Transverse colon (tissue), 4 donors: ENCODE measurements at places on chromosomes 2 and 18. TPM values are rescaled to one million over a fixed set of nuclear protein-coding genes. Genes with fewer than 3 reads are reported as not detected.
A peak's percentile ranks its signal among the peaks of the same experiment; 100 is the strongest.

SCG2 gene
- total RNA-seq, result 4.3 TPM

ANKRD62 gene
- total RNA-seq, result 0.32 TPM

GPBAR1 gene
- total RNA-seq, result 2.5 TPM

PLGLB2 gene
- not detected for total RNA-seq

WDR43 gene
- total RNA-seq, result 69.6 TPM

MTERF4 gene
- 161 TPM for total RNA-seq

SIX3 gene
- not detected for total RNA-seq

KIF1A gene
- 3.4 TPM for total RNA-seq

GRCh38 chr2:97911206-97911921 is 84.4 kb downstream of the TMEM131 start:
- no peaks in the 10 kb centered on the region for H3K4me1 ChIP-seq
- no peak overlapping the region for H3K4me3 ChIP-seq
- no peaks in the 10 kb centered on the region for H3K27me3 ChIP-seq

GRCh38 chr2:234514873-234515638 is 18.2 kb upstream of the ARL4C start:
- no peaks in the 10 kb centered on the region for H3K4me1 ChIP-seq
- DNase-seq, result no peak

- no peaks in the 10 kb centered on the region for H3K27me3 ChIP-seq
- H3K4me3 ChIP-seq, result no peak overlapping the region
- H3K36me3 ChIP-seq, result no peaks in the 10 kb centered on the region
- H3K27ac ChIP-seq, result no peak overlapping the region
- no peak for DNase-seq
Measured at GRCh38 chr2:48258481-48259149, 271.3 kb upstream of the STON1 start.

- no peaks in the 10 kb centered on the region for H3K27me3 ChIP-seq
- peak; percentile 26 for DNase-seq
- H3K4me1 ChIP-seq, result no peaks in the 10 kb centered on the region
- no peaks in the 10 kb centered on the region for H3K36me3 ChIP-seq
- peak overlapping the region; percentile 2 for H3K27ac ChIP-seq
Measured at GRCh38 chr2:178271629-178272333, 77.5 kb downstream of the OSBPL6 start.

DNA sequence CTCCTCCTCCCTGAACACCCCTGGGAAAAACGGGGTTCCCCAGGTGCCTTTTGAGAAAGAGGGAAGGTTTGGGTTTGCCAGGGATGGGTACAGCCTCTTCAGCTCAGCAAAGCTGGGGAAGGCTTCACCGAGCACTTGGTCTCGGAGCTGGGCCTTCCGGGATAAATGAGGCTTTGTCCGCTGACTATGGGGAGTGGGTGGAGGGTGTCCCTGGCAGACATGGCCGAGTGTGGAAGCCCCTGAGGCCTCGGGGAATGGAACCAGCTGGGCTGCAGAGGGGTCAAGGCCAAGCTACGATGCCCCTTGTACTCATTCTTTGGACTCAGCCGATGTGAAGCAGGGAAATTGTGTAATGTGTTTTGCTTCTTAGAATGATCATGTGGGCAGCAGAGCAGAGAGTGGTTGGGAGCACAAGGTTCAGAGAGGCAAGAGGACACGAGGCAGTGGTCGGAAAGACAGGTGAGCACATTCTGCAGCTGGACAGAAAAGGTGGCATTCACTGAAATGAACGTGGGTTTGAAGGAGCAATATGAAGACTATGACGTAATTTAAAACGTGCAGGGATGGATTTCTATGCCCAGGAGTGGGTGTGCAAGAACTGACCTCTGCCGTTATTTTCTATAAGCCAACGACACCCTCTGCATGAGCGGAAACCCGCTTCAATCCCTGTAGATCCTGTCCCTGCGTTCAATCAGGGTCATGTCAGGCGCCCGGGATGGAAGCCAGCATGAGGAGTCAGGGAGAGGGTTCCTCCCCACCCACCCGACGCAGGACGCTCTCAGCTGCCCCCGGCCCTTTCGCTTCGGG is 142.6 kb downstream of the PXDN start:
- H3K27me3 ChIP-seq, result no peaks in the 10 kb centered on the region
- peak overlapping the region; percentile 41 for H3K27ac ChIP-seq
- no peak overlapping the region for H3K4me3 ChIP-seq
- no peaks in the 10 kb centered on the region for H3K4me1 ChIP-seq
- DNase-seq, result no peak

DNA sequence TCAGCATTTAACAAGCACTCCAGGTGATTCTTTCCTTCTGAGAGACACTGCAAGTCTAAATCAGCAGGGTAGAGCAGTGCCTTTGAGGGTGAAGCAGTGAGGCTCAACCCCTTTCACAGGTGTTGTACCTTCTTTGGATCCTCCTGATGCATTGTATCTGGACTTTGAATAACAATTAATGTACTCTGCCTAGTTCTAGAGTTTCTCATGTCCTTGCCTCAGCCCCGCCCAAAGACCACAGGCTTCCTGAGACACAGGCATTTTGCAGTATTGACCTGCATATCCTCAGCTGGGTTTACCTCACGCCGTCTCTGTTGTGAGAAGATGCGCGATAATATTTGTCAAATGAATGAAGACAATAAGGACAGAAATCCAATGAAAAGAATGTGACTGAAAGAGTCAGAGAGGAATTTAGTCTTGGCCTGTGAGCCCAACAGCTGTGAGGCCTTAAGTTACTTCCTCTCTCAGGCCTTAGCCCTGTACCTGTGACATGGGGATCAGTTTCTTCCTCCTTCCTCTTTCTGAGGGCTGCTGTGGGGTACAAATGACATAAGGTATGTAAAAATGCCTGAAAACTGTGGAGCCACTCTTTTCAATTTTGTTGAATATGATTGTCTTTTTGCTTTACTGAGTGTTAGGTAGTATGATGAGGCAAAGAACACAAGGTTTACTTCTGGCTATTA is 43.7 kb downstream of the WIPF1 start:
- peaks cover 16% of the 10 kb centered on the region for H3K4me1 ChIP-seq
- H3K27ac ChIP-seq, result no peak overlapping the region
- peak; percentile 26 for DNase-seq
- H3K4me3 ChIP-seq, result no peak overlapping the region

- DNase-seq, result no peak
- no peaks in the 10 kb centered on the region for H3K4me1 ChIP-seq
- H3K4me3 ChIP-seq, result no peak overlapping the region
- H3K27me3 ChIP-seq, result no peaks in the 10 kb centered on the region
Measured at GRCh38 chr2:20530520-20530919, 83.6 kb downstream of the RHOB start.

- no peak overlapping the region for H3K27ac ChIP-seq
- no peaks in the 10 kb centered on the region for H3K36me3 ChIP-seq
- H3K4me1 ChIP-seq, result peaks cover 11% of the 10 kb centered on the region
- H3K27me3 ChIP-seq, result peaks cover 100% of the 10 kb centered on the region
- no peak overlapping the region for H3K4me3 ChIP-seq
Measured at GRCh38 chr2:72925328-72925943, 8.1 kb downstream of the EMX1 start.

- no peak overlapping the region for H3K4me3 ChIP-seq
- H3K36me3 ChIP-seq, result no peaks in the 10 kb centered on the region
- H3K4me1 ChIP-seq, result peaks cover 5% of the 10 kb centered on the region
- no peak for DNase-seq
- H3K27me3 ChIP-seq, result no peaks in the 10 kb centered on the region
Measured at GRCh38 chr2:176917-177316, 86.9 kb downstream of the SH3YL1 start.

DNA sequence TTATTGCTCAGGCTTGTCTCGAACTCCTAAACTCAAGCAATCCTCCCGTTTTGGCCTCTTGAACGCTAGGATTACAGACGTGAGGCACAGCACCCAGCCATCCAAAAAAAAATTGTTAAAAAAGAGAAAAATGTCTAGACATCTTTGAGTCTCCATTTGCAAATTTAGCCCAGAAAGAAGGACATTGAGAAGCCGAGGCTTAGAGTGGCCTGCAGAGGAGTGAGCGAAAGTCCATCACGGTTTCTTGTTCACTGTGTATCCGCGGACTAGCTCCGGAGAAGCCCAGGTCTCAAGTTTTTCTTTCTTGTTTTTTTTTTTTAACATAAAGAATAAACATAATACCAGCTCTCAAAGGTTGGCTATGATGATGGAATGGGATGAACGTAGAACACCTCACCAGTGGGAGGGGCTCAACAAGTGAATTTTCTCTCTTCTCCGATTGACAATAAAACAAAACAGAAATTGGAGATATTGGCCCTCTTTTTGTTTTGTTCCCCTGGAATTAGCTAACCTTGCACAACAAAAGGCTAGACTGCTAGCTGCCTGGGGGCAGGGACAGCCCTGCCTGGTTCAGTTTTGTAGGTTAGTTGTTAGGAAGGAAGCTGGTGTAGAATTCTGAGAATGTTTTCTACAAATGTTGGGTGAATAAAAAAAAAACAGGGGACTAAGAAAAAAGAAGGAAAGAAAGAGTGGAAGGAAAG is 163.4 kb downstream of the MYCN start:
- H3K27me3 ChIP-seq, result no peaks in the 10 kb centered on the region
- peaks cover 6% of the 10 kb centered on the region for H3K4me1 ChIP-seq
- H3K36me3 ChIP-seq, result no peaks in the 10 kb centered on the region
- DNase-seq, result no peak
- H3K27ac ChIP-seq, result peak overlapping the region; percentile 66

DNA sequence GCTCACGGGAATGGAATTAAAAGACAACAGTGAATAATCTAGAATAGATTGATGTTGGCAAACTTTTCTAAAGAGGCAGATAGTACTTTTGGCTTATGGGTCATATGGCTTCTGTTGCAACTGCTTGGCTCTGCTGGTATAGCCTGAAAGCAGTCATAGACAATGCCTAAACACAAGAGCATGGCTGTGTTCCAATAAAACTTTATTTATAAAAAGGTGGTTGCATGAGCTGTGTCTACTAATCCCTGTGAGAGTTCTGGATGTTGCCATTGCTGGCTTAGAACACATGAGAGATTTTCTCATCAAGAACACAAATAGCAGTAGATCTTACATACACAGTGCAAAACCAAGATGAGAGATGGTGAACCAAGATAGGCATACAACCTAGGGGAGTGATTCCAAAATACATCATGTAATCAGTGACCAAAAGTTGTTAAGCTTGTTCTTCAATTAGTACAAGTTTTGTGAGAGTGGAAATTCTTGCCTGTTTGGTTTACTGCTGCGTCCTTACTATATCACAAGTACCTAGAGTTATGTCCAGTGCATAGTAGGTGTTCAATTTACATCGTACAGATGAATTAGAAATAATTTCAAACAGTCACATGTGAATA is 380.0 kb downstream of the METTL4 start:
- no peaks in the 10 kb centered on the region for H3K27me3 ChIP-seq
- no peak overlapping the region for H3K27ac ChIP-seq
- H3K36me3 ChIP-seq, result no peaks in the 10 kb centered on the region
- DNase-seq, result no peak
- H3K4me3 ChIP-seq, result no peak overlapping the region

DNA sequence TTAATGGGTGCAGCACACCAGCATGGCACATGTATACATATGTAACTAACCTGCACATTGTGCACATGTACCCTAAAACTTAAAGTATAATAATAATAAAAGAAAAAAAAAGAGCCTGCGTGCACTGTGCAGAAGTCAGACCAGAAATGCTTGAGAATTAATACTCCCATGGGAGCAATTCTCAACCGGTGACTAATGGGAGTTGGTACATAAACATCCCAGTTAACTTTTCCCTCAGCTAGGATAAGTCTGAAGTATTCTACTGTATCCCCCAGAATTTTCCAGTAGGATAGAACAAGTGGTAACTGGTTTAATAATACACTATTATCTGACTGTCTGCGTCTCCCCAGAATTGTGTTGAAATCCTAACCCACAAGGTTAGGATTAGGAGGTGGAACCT is 113.6 kb upstream of the COL5A2 start:
- H3K36me3 ChIP-seq, result no peaks in the 10 kb centered on the region
- H3K4me1 ChIP-seq, result no peaks in the 10 kb centered on the region
